ENCODE measurements at places on chromosomes 16 and 17.

GRCh38 chr16:88894681-88895300 is 28.3 kb upstream of the PABPN1L start:
- DNase-seq, result no peak

GRCh38 chr16:12062343-12063003 is 85.9 kb downstream of the SNX29 start:
- DNase-seq, result peak; percentile 68

DNA sequence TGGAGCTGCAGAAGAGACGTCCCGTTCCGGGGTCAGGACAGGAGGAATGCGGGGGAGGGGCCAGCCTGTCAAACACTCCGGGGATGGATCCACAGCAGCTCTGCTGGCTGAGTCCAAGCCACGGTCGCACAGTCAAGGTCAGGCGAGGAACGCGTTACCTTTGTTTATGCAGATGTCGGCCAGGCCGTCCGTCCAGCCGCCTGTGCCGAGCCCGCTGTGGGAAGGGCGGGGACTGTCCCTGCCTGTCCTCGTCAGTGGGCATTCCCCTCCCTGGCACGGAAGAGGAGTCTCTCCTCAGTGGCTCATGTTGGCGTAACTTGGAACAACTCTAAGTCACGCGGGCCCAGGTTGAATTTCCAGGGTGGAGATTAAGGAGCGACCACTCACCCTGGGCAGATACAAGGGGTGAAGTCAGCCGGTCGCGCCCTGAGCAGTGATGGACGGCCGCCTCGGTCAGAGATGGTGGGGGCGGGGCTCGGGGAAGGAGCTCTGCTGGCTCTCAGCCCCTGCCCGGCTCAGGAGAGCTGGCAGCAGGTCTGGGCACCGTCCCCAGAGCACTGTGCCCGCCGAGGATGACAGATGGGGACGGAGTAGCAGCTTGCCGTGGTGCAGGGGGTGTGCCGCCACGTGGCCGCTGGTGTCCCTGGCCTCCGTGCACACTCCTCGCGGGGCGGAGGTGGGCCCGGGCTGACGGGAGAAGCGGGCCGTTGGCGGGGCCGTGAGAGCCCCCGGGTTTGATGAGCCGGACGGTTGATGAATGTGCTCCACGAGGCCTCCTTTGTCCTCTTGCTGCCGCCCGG is 7.3 kb downstream of the CACNA1H start:
- no peak for DNase-seq

DNA sequence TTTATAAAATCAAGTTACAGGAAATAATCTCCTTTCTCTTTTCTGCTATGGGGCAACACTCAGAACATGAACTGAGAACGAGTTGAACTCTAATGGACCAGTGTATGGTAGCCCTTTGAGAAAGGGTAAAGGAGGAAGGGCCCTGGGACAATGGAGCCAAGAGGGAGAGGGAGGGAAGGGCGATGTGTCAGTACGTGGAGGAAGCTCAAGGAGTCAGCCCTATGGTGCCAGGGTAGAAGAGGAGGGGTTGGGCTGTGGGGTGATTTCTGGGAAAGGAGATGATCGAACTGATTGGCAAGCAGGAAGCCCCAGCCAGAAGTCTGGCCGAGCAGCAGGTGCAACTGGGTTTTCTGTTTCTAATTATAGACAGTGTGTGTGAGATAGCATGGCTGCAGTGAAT is 4.3 kb upstream of the WIPI1 start:
- DNase-seq, result no peak

DNA sequence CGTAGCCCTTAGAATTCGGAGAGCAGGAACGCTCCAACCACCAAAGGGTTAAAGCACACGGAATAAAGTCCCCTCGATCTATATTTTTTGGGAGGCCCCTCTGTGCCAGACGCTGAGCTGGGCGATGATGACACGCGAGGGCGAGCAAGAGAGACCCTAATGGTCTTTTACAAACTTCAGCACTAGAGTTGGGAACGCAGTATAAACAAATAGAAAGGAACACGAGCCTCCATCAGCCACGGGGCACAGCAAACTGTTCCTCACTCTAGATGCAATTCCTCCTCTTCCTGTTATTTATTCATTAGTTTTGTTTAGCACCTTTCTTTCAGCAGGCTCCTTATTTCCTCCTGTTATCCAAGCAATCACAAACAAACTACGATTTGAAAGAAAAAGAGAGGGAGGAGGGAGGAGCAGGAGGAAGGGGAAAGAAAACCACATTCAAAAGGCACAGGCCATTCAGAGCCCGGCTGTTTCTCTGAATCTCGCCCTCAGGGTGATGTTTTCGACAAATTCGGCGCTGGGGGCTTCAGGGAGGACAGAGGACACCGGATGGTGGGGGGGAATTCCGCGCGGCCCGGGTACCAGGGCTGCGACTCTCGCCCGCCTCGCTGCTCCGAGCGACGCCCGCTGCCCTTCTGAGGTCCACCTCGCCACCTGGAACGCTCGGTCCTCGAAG is 1.6 kb downstream of the TOX3 start:
- no peak for DNase-seq

Measured in tibial nerve (tissue), 4 donors.